ENCODE measurements at places on chromosomes 1 and 21.

DNA sequence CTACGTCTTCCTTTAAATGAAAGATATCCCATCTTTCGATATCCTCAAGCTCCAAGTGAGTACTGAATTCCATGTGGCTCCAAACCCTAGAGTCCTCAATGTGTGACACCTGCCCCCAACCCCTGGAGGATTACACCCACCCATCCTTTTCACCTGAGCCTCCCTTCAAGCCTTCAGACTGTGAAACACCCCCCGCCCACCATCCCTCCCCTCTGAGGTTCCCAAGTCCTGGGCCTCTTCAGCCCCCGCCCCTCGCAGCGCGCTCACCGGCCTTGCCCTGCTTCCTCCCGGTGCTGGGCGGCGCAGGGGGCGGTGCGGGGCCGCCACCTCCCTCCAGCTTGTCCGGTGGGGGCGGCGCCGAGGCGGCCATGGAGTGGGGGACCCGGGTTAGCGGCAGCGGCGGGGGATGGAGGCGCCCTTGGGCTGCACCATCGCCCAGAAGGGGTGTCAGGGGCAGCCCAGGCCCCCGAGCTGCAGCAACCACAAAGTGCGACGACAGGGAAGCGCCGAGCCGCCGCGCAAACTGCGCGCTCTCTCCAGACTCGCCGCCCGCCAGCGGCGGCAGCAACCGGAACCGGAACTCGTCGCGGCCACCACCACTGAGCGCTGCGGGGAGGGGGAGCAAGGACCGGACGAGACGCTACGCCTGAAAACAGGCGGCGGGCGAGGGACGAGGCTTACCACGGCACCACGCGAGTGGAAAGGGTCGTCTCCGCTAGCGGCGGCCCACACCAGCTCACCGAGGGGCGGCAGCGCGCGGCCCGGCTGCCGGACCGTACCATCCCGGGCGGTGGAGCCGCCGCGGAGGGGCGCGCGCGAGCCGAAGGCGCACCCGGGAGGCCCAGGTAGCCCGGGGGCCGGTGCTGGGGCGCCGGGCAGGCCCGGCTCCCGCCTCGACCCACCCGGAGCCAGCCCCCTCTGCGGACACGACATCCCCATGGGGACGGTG, at the start of gene PYGO2:
PYGO2 (minus strand) TSS at position 576 of the 949 bp plus-strand sequence; CDS start at position 370, 206 bp downstream.
- DNase-seq: peak; percentile 58

DNA sequence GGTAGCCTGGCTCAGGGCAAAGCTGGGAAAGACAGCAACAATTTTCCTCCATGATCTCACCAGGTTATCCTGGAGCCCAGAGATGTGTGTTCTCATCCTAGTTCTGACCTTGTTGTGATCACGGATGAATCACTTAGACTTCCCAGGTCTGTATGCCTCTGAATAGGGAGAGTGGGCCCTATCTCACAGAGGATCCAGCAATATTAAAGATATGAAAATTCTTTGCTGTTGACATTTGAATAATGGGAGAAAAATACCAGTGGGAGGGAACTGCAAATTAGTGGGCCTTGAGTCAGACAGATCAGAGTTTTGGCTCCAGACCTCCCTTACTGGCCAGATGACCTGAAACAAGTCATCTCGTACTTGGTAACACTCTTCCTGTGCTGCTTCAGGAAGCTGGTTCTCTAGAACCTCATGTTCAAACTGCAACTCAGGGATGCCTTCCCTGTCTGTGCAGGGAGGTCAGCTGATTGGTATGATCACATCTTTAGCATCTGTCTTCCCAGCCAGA, 32.8 kb upstream of the RNF19B start:
- DNase-seq: no peak

GRCh38 chr1:61116421-61116820, 34.1 kb downstream of the NFIA start:
- no peak for DNase-seq

DNA sequence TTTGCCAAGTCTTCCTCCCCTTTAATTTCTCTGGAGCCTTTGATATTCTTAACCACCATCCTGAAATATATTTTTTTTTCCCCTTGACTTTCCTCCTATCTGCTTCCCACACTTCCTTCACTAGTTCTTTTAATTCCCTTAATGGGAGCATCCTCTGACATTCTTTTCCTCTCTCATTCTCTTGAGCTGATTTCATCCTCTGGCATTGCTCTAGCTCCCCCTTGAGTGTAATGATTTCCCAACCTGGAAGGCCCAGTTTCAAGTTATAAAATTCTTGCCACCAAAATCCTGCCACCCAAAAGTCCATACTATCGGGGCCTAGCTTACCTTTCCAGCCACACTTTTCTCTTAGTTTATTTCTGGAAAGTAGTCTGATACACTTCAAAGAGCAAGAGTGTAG, 39.5 kb upstream of the UBE2U start:
- no peak for DNase-seq

DNA sequence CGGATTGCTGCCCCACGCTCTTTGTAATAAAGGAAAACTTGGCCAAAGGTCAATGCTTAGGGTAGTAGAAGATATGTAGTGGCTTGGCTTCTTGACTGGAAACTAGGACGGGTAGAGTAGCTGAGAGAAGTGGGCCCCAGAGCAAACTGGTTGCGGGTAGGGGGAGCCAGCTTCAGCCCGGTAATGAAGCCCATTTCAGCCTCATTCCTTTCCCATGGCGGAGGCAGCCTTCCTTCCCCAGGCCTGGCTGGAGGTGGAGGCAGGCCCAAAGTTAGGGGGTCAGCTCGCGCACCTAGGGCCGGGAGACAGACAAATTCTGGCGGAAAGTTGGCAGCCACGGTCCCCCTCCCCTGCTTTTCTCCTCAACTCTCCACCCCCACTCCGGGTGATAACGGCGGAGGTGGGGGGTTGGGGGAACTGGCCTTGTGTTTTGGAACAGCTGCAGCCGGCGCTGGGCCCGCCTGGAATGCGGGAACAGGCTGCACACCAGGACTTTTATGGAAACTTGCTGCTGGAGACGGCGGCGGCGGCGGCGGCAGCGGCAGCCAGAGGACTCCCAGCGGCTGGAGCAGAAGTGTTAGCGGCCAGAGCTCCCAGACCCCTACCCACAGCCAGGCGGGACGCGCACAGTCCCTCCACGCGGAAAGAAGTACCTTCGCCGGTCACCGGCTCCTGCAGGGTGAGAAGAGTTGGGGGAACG, at the start of gene NEXN:
NEXN (plus strand) TSS at position 544 of the 700 bp plus-strand sequence. CDS start 27,483 bp downstream, outside the sequence.
- no peak for DNase-seq

DNA sequence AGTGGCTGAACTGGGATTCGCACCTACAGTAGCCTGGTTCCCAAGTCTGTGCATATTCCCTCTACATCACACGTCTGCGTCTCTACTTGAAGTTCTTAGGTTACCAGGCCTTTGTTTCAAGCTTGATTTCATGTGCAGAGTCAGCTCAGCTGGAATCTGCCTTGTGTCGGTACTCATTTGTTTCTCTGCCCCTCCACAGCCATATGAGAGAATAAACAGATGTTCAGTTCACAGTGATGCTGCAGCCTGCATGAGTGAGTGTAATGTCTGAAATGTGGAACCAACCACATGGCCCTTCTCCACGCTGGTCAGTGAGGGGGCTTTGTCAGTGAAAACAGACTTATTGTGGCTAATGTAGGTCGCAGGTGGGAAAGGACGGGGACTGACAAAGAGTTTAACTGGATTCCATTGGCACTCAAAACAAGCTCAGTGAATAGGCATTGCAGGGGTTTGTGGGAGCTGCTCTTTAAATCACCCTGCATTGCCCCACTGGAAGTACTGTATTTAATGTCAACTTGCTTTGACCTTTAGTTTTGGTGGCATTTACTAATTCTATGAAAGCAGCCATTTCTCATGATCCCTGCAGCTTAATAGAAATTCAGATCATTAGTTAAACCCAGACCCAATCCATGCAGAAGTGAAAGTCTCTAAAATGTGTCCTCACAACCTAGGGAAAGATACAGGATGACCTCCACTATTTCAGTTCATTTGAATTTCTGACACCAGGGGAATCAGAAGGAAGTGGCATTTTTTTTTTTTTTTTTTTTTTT, 136.4 kb upstream of the FAM78B start:
- DNase-seq: no peak

GRCh38 chr1:21030181-21030580, 146.5 kb downstream of the EIF4G3 start:
- DNase-seq: no peak

GRCh38 chr1:206953626-206954025, 7.4 kb upstream of the PIGR start:
- no peak for DNase-seq

DNA sequence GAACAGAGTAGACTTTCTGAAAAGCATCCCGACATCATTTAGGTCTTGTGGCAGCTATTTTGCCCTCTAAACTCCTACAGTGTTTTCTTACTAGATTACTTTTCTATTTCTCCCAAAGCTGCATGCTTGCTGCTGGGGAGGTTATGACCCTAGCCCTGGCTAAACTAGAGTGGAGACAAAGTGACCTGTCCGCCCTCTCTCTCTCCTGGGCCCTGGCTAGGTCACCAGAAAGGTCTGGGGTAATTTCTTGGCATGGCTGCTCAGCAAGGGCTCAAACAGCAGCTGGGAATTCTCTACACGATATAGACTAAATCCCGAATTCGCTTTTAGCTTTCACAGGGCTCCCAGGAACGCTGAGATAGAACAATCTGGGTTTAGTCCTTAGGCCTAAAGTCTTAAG, 84.5 kb upstream of the KCNE2 start:
- DNase-seq: no peak

DNA sequence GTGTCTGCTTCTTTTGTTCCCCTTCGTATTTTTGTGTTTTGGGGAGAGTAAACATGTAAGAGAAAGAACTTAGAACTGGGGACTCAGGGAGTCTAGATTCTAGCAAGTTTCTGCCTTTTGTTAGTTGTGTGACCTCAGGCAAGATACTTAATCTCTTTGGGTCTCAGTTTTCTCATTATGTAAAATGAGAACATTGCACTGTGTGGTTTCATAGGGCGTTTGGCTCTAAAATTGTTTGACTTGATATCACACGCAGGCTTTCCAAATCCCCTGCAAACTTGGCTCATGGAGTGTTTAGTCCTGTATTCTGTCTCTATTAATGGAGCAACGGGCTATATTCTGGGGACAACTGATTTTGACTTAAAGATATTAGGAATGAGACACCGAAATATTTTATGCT, 57.7 kb downstream of the NTNG1 start:
- DNase-seq: no peak

GRCh38 chr1:116569776-116570357, 959 bp downstream of the CD58 start:
- DNase-seq: no peak

- DNase-seq: no peak
These were observed 64.9 kb upstream of the PTGFRN start for GRCh38 chr1:116844775-116845174.

GRCh38 chr1:44775930-44776729, 790 bp downstream of the RPS8 start:
- no peak for DNase-seq

GRCh38 chr1:236848274-236848923, 53.3 kb downstream of the MTR start:
- no peak for DNase-seq

- no peak for DNase-seq
These were observed 59.4 kb upstream of the MPC2 start for GRCh38 chr1:167996266-167996665.

DNA sequence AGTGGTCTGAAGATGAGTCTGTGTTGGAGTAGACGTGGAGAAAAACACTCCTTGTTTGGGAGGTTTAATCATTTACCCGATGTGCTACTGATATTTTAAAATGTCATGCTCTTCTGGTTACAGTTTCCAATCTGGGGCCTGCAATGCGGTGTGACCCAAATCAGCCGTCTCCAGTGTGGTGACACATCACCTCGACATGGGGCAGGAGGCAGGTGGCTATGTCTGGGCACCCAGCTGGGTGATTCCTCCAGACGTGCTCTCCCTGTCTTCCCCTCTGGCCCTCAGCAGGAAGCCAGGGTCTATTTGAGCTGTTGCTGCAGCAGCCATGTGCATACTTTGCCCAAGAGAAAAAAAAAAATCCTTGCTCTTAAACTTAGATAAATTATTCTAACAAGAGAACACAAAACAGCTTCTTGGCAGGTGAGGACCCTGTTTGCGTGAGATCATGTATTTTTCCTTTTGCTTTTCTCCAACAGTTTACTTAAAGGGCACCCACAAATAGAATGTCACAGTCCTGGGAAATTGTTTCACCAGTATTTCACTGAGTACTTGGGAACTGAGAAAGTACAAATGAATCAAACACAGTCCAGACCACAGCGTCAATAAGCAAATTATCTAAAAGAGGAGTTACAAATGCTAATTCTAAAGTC, 38.9 kb upstream of the MAP10 start:
- no peak for DNase-seq

DNA sequence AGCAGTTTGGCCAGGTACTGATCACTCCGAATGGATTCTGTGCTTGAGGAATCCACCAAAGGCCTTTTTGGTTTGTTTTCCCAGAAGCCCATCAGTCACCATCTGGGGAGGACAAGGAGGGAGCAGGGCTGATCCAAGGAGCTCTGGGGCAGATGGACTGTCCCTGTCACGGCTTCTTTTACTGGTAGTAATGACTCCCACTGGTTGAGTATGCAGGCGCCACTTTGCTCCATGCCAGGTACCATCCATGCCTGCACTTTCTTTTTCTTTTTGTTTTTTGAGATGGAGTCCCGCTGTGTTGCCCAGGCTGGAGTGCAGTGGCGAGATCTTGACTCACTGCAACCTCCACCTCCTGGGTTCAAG, 101.7 kb downstream of the UBIAD1 start:
- no peak for DNase-seq

DNA sequence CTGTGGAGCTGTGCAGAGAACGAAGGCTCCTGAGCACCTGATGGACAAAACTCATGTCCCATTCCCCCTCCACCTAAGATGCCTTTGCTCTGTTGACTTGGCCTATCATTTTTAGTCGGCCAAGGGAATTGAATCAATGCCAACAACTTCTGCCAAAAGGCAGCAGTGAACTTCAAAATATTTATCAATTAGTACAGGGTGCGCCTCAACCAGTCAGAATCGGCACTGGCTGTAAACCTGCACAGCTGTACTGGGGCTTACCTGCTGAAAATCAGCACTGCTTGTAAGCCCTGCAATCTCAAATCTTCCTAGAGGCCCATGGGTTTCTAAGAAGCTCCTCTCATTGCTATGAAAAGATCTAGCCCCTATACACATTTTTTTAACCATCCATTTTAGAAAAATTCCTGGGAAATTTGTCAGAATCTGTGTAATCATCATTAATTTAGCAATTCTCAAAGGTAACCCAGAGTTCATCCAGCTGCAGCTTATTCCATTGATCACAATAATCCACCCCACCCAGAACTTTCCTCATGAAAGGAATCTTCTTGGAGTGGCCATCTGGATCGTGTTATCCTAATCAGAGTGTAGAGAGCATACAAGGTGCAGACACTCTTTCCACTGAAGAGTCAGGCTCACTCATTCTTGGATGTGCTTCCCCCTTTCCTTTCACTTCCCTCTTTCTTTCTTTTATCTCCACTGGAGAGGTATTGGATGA, 40.2 kb downstream of the ADAMTS1 start:
- DNase-seq: no peak

- DNase-seq: no peak
These were observed 13.8 kb upstream of the KDM4A start for GRCh38 chr1:43636006-43636641.

- no peak for DNase-seq
These were observed 2.6 kb downstream of the NME7 start for GRCh38 chr1:169364948-169365347.

- DNase-seq: no peak
These were observed 6.3 kb downstream of the KCNJ6 start for GRCh38 chr21:37909936-37910335.

GRCh38 chr1:245538671-245539070, 383.9 kb downstream of the KIF26B start:
- no peak for DNase-seq

- DNase-seq: no peak
These were observed 60.1 kb upstream of the PTCH2 start for GRCh38 chr1:44903011-44903680.
